WERI-Rb-1 (cell line): ENCODE measurements at places on chromosomes 1 and 21.

DNA sequence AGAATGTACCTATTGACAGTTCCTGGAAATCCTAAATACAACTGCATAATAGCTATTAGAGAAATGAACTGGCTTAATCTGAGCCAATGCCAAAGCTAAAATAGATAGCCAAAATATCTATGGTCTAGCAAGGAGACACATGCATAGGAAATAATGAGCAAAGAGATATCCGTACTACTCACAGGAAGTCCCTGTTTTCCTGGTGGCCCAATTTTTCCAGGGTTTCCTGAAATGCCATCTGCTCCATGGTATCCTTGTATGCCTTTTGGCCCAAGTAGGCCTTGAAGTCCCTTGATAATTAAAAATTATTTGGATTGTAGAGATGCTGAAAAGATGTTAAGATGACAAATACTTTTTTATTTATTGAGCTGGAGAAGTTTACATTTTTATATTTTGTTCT lies 108.4 kb upstream of the ZNHIT6 start:
- DNase-seq = no peak

DNA sequence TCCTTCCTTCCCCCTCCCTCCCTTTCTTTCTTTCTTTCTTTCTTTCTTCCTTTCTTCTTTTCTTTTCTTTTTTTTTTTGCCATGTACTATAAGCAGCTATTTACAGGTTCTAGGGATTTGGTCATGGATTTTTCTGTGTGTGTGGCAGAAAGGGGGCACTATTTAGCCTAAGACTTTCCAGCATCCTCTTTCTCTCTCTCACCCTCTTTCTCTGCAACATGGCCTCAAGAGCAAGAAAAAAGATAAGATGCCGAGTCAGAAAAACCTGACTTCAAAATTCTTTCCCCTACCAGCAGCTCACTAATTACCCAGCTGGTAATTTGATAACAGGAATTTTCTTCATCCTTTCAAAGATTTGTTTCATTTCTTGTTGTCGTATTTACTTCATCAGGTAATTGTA lies 458.3 kb upstream of the ADAMTS5 start:
- no peak for DNase-seq

DNA sequence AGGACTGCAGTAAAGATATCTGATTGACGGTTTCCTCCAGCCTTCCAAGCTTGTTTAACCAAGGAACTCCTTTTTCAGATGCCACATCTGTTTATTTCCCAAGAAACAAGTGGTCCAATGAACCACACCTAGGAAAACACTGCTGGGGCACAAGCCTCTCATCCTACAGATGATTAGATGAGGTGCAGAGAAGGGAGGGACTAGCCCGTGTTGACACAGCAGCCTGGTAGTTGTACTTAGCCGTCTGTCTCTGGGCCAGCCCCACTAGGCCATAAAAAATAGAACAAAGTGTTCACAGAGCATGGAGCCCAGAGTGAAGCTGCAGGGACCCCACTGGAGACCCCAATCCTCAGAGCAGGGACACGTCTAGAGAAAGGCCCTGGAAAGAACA lies 32.1 kb downstream of the LRP8 start:
- no peak for DNase-seq

- DNase-seq = peak; percentile 84
These were observed 23.4 kb downstream of the COA7 start for GRCh38 chr1:52674497-52675384.

DNA sequence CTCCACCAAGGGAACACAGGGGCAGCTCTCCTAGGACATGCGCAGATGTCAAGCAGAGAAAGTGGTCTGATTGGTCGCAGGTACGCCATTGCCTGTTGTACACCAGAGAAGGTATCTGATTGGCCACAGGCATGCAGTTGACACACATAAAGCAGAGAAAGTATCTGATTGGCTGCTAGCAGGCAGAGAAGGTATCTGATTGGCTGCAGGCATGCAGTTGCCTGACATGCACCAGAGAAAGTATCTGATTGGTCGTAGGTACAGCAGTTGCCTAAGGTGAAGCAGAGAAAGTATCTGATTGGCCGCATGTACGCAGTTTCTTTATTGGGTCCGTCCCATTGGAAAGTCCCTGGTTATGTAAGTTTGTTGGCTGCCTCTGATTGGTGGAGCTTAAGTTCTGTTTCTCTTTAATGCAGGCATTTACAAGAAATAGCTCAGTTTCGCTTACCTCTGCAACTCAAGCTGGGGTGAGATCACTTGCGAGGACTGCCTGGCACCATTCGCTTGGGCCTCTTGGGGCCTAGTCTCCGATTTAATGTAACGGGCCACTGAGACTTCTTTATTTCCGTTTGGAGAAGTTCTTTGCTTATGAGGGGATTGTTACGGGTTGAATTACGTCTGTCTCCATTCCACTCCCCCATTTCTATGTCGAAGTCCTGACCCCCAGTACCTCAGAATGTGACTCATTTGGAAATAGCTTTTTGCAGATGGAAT lies 74.2 kb downstream of the SIK1 start:
- DNase-seq = no peak

GRCh38 chr1:149914545-149914944 lies 3.1 kb downstream of the SV2A start:
- no peak for DNase-seq

DNA sequence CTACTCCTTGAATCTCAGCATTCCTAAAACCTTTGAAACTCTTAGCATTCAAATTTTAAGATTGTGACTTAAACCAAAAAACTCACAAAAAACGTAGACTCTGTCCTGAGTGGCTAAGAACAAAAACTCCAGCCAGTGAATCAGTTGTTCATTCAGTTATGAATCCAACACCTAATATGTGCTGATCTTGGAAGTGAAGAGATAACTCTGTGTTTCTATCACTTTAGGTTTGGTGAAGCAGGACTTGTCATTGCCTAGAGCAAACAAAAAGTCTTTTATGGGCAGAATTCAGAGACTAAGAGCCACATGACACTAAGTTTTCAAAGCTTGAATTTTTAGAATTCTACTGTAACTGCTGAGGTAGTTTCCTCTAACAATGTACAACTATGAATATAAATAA lies 10.4 kb upstream of the GPR137B start:
- no peak for DNase-seq

- no peak for DNase-seq
These were observed 74.7 kb downstream of the RUNX1 start for GRCh38 chr21:34974162-34974981.

DNA sequence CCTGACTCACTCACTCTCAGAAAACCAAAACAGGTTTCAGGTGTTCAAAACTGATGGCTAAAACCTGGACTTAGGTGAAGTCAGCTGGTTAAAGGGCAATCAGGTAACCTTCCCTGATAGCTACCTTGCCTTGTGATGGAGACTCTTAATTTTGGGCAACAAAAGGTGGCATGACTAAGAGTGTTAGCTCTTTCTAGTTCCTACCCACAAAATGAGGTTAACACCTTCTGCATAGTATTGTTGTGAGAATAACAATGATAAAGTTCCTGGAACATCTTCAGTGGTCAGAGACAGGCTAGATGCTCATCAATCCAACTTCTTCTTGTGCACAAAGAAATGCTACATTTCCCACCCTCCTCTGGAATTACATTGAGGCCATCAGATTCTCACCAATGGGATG lies 214.8 kb downstream of the ZNF648 start:
- no peak for DNase-seq

GRCh38 chr1:51215169-51215568 lies 20.9 kb upstream of the RNF11 start:
- no peak for DNase-seq

- DNase-seq = no peak
These were observed 6.3 kb upstream of the EGLN1 start for GRCh38 chr1:231428377-231428776.

GRCh38 chr21:41706263-41706639 lies 60.6 kb downstream of the RIPK4 start:
- DNase-seq = no peak

DNA sequence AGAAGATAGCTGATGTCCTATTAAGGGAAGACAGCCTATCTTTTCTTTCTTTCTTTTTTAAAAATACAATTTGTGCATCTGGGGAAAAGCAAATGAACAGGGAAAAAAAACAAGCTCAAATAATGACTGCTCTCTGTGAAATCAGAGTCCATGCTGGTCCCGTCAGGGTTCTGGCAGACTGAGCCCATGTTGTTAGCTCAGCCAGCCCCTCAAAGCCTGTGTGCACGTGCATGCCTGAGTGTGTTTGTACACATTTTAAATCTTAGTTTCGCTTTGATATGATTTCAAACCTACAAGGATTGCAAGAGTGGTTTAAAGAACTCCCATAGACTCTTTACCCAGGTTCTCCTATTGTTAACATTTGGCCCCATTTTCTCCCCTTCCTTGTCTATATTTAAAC lies 231.8 kb upstream of the GREM2 start:
- no peak for DNase-seq

- DNase-seq = no peak
These were observed 34.5 kb upstream of the KCNE1 start for GRCh38 chr21:34546542-34546941.

DNA sequence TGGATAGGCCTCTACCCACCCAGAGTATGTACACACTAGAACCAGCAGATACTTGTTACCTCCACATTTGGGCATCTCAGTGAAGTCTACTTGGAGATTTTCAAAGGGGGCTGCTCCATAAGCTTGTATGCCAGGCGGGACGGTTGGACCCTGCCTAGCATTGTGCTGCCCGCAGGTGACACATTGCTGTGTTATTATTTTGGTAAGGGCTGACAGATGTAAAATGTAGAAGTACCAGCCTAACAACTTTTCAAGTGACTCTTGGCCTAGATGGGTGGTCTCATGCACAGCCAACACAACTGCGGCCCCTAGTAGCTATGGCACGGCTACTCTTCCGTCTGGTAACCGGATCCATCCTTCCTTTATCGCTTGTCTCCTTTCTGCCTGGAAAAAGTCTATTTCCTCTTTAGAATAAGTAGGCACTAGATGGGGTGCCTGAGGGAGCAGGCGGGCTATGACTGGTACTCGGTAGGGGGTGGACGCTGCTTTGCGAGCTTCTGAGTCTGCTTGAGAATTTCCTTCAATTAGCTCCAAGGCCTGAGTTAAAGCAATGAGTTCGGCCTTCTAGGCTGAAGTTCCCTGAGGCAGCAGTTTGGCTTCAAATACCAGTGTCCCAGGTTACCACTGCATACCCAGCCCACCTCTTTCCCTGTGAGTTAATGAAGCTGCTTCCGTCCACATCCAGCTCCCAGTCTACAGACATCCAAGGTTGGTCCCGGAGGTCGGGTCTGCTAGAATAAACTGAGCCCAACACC lies 405.3 kb downstream of the TGFB2 start:
- DNase-seq = no peak

GRCh38 chr1:193125369-193125768 lies 3.5 kb downstream of the CDC73 start:
- DNase-seq = no peak

DNA sequence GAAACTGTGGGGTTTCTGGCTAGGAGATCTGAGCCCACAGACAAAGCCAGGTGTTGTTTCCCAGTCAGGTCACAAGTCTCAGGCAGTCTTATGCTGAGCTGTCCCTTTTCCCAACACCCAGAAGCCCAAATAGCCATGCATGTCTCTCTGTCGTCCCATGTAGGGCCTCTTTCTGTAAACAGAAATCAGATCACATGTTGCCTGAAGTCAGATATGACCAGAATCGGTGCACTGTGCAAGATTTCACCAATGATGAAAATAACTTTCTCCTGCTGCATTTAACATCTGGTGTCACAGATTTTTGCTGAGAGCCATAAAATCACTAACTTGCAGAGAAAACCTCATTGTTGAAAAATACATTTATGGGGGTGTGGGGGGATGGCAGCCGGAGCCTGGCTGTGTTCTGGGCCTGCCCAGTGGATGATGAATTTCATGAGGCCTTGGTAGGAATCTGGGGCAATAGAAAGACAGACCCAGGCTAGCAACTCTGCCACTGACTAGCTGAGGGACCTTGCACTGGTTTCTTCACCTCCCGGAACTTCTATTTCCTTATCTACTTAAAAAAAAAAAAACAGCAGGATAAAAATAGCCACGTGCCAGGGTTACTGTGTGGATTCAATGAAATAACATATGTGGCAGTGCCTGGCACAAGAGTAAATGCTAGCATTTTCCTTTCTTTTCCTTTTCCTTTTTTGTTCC lies 158.8 kb upstream of the NFIA start:
- DNase-seq = no peak

DNA sequence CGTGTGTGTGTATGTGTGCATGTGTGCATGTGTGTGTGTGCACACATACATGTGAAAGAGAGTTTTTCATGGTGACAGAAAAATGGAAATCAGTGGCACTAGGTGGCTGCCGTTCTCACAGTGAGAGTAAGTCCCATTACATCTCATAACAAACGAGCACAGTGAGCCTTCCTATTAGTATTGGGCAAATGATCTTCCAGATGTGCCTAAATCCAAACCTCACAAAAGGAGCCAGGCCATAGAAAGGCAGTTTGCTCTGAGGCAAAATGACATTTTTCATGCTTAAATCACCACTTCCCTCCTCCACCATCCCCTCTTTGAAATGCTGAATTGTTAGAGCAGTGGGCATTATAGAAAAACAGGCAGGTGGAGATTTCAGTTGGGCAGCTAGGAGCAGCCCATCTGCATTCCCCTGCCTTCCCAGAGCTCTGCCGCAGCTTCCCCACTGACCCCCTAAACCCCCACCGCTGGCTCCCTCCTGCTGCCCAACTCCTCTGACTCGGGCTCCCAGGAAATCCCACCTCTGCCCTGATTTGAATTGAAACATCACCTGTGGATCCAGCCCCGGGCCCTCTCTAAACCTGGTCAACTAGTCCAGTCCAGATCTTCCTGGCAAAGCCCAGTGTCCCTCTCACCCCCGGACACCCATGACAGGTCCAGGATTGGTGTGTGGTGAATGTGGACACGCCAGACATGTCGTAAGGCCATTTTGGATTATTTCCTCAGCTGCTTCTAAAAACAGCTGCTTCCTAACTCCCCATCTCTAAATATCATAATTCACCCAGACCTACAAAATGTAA lies 190.5 kb downstream of the SEC16B start:
- DNase-seq = no peak

DNA sequence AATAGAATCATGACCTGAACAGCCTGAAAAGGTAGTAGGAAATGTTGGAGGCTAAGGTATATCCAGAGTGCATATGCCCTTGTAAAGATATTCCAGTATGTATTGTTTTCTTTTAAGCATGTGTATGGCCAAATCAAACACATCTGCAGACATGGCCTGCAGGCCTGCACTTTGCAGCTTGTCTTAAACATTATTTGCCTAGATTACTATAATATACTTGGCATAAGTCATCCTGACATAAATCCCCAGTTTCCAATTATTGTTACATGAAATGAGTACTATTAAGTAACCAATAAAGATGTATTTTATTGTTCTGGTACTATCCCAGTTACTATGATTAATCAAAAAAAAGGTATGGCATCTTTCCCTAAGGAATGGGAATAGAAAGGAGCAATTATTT lies 169.1 kb upstream of the PTBP2 start:
- no peak for DNase-seq

DNA sequence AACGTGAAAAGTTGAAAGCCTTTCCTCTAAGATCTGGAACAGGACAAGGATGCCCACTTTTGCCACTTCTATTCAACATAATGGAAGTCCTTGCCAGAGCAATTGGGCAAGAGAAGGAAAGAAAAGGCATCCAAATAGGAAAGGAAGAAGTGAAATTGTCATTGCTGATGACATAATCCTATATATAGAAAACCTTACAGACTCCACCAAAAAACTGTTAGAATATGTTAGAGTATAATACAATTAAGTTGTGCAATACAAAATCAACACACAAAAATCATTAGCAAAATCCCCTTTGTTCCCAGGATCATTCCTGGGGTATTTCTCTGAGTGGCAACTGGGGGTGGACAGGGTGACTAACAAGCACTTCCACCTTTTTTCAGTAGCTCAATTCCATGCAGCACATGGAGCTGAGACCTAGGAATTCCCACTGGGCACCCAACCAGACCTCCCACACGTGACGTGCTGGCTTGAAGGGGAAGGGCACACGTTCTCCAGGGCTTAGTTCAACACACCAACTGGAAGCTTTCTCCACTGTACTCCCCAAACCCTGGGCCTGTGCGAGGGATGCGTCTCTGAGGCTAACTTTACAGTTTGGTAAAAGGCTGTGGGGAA lies 9.6 kb downstream of the STUM start:
- DNase-seq = no peak
